ENCODE measurements at places on chromosomes 2 and 18. TPM values are rescaled to one million over a fixed set of nuclear protein-coding genes. Genes with fewer than 3 reads are reported as not detected.
A peak's percentile ranks its signal among the peaks of the same experiment; 100 is the strongest.

GRCh38 chr2:232794981-232795380 lies 18.6 kb upstream of the KCNJ13 start:
- peaks cover 68% of the 10 kb centered on the region for H3K36me3 ChIP-seq
- H3K4me1 ChIP-seq = no peaks in the 10 kb centered on the region
- DNase-seq = no peak
- no peaks in the 10 kb centered on the region for H3K27me3 ChIP-seq
- no peak overlapping the region for H3K4me3 ChIP-seq
- no peak overlapping the region for H3K27ac ChIP-seq

DNA sequence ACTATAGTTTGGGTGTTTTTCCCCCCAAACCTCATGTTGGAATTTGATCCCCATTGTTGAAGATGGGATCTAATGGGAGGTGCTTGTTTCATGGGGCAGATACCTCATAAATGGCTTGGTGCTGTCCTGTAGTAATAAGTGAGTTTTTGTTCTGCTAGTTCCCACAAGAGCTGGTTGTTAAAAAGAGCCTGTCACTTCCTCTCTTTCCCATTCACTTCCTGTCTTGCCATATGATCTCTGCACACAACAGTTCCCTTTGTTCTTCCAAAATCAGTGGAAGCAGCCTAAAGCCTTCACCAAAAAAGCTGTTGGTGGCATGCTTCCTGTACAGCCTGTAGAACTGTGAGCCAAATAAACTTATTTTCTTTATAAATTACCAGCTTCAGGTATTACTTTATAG lies 768.2 kb upstream of the VRK2 start:
- H3K4me1 ChIP-seq = no peaks in the 10 kb centered on the region
- no peak overlapping the region for H3K4me3 ChIP-seq
- H3K27me3 ChIP-seq = no peaks in the 10 kb centered on the region
- no peak overlapping the region for H3K27ac ChIP-seq
- no peaks in the 10 kb centered on the region for H3K36me3 ChIP-seq

DNA sequence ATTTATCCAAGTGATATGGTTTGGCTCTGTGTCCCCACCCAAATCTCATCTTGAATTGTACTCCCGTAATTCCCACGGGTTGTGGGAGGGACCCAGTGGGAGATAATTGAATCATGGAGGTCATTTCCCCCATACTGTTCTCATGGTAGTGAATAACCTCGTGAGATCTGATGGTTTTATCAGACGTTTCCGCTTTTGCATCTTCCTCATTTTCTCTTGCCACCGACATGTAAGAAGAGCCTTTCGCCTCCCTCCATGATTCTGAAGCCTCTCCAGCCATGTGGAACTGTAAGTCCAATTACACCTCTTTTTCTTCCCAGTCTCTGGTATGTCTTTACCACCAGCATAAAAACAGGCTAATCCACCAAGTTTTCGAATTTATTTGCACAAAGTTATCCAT lies 20.3 kb upstream of the CHST10 start:
- no peak for DNase-seq
- H3K4me1 ChIP-seq = no peaks in the 10 kb centered on the region
- peaks cover 12% of the 10 kb centered on the region for H3K27me3 ChIP-seq
- H3K4me3 ChIP-seq = no peak overlapping the region
- no peak overlapping the region for H3K27ac ChIP-seq

DNA sequence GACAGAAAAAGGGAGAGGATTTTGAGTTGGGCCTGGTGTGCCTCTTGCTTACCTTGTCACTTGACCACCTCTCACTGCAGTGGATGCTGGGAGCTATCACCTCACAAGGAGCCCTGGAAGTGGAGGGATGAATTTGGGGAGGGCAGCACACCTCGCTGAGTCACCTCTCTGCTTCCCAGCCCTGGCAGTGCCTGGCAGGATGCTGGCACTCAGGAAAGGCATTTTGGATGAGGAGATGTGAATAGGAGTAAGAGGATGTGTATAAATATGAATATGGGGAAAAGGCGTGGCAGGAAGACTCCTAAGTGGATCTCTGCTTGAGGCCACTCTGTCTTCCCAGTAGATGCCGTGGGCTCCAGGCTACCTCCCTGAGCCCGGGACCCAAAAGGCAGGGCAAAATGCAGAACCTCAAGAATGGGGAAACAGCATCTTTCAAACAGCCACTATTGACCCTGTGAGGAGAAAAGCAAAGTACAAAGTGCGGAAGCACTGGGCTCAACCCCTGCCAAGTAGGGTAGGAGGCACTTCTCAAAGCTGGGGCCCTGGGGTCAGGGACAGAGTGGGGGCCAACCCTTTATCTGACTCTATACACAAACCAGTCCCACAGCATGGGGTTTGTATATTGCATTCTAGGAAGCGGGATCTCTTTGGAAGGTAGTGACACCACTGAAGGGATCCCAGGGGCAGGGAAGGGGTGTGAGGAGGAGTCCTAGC lies 164.5 kb upstream of the GLI2 start:
- H3K27ac ChIP-seq = no peak overlapping the region
- DNase-seq = no peak
- no peak overlapping the region for H3K4me3 ChIP-seq
- no peaks in the 10 kb centered on the region for H3K36me3 ChIP-seq

DNA sequence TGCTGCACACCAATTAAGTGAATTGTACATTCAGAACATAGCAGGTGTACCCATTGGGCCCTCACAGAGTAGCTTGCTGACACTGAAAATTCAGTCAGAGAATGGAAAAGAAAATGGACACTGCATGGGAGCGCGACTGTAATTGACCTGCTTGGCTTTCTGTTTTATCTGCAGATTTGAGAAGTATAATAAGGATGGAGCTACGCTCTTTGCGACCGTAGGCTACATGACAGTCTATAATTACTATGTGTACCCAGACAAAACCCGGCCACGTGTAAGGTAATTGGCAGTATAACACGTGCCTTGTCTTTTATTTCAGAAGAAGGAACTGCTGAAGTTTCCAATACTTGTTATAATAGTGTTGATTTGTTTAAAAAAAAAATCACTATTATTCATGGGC lies 33.5 kb upstream of the METAP1D start:
- no peaks in the 10 kb centered on the region for H3K4me1 ChIP-seq
- DNase-seq = no peak
- H3K27ac ChIP-seq = no peak overlapping the region
- H3K4me3 ChIP-seq = no peak overlapping the region
- peaks cover 21% of the 10 kb centered on the region for H3K36me3 ChIP-seq

GRCh38 chr2:57205241-57205640 lies 841.4 kb upstream of the VRK2 start:
- no peak overlapping the region for H3K27ac ChIP-seq
- no peak overlapping the region for H3K4me3 ChIP-seq
- H3K4me1 ChIP-seq = no peaks in the 10 kb centered on the region
- no peaks in the 10 kb centered on the region for H3K36me3 ChIP-seq

- peaks cover 7% of the 10 kb centered on the region for H3K4me1 ChIP-seq
- DNase-seq = no peak
- H3K36me3 ChIP-seq = no peaks in the 10 kb centered on the region
- H3K27ac ChIP-seq = no peak overlapping the region
- no peaks in the 10 kb centered on the region for H3K27me3 ChIP-seq
- H3K4me3 ChIP-seq = no peak overlapping the region
Observed at GRCh38 chr2:98861601-98862000, 74.4 kb downstream of the CRACDL start.

- H3K36me3 ChIP-seq = no peaks in the 10 kb centered on the region
- no peak for DNase-seq
- no peaks in the 10 kb centered on the region for H3K4me1 ChIP-seq
- no peak overlapping the region for H3K27ac ChIP-seq
Observed at GRCh38 chr2:29215739-29216608, 100.8 kb downstream of the CLIP4 start.

- H3K4me1 ChIP-seq = no peaks in the 10 kb centered on the region
- H3K36me3 ChIP-seq = no peaks in the 10 kb centered on the region
- DNase-seq = no peak
- H3K27me3 ChIP-seq = 0 out of 2 replicates have a peak, but pooled peaks cover 13% of the 10 kb centered on the region
- H3K27ac ChIP-seq = no peak overlapping the region
- no peak overlapping the region for H3K4me3 ChIP-seq
Observed at GRCh38 chr2:15656090-15656489, 64.4 kb downstream of the DDX1 start.

DNA sequence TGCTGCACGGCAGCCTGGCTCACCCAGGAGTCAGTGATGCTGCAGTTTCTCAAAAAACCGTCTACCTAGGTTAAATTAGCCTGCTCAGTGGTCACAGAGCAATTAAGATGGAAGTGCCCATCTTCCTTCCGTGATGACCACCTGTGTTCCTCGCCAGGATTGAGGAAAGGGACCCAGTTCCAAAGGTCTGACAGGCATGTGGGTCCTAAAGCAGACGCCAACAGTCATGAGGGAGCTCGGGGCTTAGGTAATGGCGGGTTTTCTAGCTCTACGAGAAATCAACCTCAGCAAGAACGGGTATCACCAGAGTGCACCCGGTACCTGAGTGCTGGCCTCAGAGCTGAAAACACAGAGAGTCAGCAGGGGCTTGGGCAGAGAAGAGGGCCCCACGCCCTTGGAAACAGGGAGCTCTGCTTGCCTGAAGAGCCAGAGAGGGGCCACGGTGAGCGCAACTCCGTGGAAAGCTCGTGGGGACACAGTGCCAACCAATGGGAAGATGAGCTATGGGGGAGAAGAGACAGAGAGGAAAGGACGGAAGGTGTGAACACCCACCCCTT lies 34.3 kb upstream of the DNMT3A start:
- H3K27me3 ChIP-seq = no peaks in the 10 kb centered on the region
- no peak overlapping the region for H3K27ac ChIP-seq
- peaks cover 3% of the 10 kb centered on the region for H3K4me1 ChIP-seq
- DNase-seq = no peak
- H3K36me3 ChIP-seq = no peaks in the 10 kb centered on the region

DNA sequence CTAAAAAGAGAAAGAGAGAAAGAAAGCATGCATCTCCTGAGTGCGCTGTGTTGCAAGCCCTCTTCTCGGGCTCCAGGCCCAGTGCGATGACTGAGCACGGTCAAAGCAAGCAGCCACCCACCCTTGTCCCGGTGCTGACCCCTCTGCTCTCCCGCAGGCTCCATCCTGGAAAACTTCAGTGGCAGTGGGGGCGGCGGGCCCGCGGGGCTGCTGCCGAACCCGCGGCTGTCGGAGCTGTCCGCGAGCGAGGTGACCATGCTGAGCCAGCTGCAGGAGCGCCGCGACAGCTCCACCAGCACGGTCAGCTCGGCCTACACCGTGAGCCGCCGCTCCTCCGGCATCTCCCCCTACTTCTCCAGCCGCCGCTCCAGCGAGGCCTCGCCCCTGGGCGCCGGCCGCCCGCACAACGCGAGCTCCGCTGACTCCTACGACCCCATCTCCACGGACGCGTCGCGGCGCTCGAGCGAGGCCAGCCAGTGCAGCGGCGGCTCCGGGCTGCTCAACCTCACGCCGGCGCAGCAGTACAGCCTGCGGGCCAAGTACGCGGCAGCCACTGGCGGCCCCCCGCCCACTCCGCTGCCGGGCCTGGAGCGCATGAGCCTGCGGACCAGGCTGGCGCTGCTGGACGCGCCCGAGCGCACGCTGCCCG lies 252.5 kb downstream of the GLI2 start:
- H3K27me3 ChIP-seq = no peaks in the 10 kb centered on the region
- no peak overlapping the region for H3K27ac ChIP-seq
- peaks cover 5% of the 10 kb centered on the region for H3K36me3 ChIP-seq
- H3K4me3 ChIP-seq = no peak overlapping the region
- no peaks in the 10 kb centered on the region for H3K4me1 ChIP-seq
- no peak for DNase-seq

- peak; percentile 90 for DNase-seq
- H3K36me3 ChIP-seq = peaks cover 8% of the 10 kb centered on the region
- no peaks in the 10 kb centered on the region for H3K27me3 ChIP-seq
- no peak overlapping the region for H3K4me3 ChIP-seq
- H3K27ac ChIP-seq = peak overlapping the region; percentile 89
Observed at GRCh38 chr2:237731663-237732062, 66.9 kb upstream of the RBM44 start.

DNA sequence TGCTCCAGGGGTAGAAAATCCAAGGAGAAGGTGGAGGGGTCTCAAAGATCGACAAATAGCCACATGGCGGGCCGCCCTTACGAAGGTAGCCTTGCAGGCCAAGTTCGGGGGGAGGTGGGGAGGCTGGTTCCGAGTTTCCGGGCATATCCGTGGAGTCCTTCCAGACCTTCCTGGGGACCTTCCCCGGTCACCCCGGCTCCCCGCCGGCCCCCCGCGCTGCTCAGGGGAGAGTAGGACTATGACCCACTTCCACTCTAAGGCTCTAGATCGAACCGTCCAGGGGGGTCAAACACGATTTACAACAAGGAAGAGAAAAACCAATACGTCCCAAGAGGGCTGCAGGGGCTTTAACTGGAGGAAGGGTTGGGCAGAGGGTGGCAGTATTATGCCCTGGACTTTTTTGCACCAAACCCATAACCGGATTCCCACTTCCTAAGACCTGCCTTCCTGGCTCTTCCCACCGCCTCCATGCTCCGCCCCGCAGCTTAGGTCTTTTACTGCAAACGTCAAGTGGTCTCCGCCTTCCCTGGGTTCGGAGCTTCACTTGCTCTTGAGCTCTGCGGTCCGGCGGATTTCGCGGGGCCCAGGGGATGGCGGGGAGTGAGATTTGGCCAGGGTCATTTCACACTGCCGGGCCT lies 779 bp upstream of the LYPD6 start:
- H3K4me3 ChIP-seq = peak overlapping the region; percentile 77
- no peaks in the 10 kb centered on the region for H3K36me3 ChIP-seq
- H3K27ac ChIP-seq = no peak overlapping the region
- no peaks in the 10 kb centered on the region for H3K4me1 ChIP-seq
- DNase-seq = peak; percentile 73

- no peaks in the 10 kb centered on the region for H3K27me3 ChIP-seq
- no peak overlapping the region for H3K27ac ChIP-seq
- H3K4me1 ChIP-seq = no peaks in the 10 kb centered on the region
- no peak for DNase-seq
- H3K36me3 ChIP-seq = no peaks in the 10 kb centered on the region
Observed at GRCh38 chr2:213491376-213491775, 207.1 kb downstream of the SPAG16 start.

DNA sequence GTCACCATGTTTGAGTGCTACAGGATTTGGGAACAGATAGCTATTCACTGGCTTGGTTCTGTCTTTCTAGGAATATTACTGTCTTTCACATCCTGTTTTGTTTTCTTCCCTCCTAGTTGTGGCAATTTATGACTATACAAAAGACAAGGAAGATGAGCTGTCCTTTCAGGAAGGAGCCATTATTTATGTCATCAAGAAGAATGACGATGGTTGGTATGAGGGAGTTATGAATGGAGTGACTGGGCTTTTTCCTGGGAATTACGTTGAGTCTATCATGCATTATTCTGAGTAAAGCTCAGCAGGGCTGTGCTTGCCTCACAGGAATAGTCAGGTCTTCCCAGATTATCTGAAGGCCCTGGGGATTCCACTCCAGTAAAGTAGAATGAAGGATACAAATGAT lies 98.9 kb downstream of the ABI2 start:
- peaks cover 25% of the 10 kb centered on the region for H3K4me1 ChIP-seq
- peak; percentile 92 for DNase-seq
- H3K4me3 ChIP-seq = no peak overlapping the region
- H3K27ac ChIP-seq = peak overlapping the region; percentile 76
- H3K36me3 ChIP-seq = peaks cover 7% of the 10 kb centered on the region
- H3K27me3 ChIP-seq = no peaks in the 10 kb centered on the region

GRCh38 chr2:43218155-43218701 lies 8.2 kb downstream of the ZFP36L2 start:
- H3K27me3 ChIP-seq = no peaks in the 10 kb centered on the region
- H3K27ac ChIP-seq = peak overlapping the region; percentile 93
- peak; percentile 55 for DNase-seq
- peaks cover 12% of the 10 kb centered on the region for H3K36me3 ChIP-seq
- peaks cover 37% of the 10 kb centered on the region for H3K4me1 ChIP-seq

Gene FAM228A
- total RNA-seq = 2.1 TPM

Gene UGT1A3
- total RNA-seq = not detected

Gene TUBB6
- total RNA-seq = 817 TPM

Gene ASAP2
- total RNA-seq = 49.6 TPM

Gene ROCK2
- 38.3 TPM for total RNA-seq

Gene IL36B
- not detected for total RNA-seq

Gene FEV
- total RNA-seq = not detected

Gene GKN2
- not detected for total RNA-seq

Gene LRPPRC
- 42.6 TPM for total RNA-seq

Gene KHK
- not detected for total RNA-seq
